ENCODE measurements at places on chromosomes 16 and 17.
A peak's percentile ranks its signal among the peaks of the same experiment; 100 is the strongest.

GRCh38 chr17:66576473-66576872 lies 258.4 kb upstream of the CACNG5 start:
- DNase-seq = no peak

GRCh38 chr16:66728117-66728787 lies 23.2 kb downstream of the DYNC1LI2 start:
- DNase-seq = no peak

DNA sequence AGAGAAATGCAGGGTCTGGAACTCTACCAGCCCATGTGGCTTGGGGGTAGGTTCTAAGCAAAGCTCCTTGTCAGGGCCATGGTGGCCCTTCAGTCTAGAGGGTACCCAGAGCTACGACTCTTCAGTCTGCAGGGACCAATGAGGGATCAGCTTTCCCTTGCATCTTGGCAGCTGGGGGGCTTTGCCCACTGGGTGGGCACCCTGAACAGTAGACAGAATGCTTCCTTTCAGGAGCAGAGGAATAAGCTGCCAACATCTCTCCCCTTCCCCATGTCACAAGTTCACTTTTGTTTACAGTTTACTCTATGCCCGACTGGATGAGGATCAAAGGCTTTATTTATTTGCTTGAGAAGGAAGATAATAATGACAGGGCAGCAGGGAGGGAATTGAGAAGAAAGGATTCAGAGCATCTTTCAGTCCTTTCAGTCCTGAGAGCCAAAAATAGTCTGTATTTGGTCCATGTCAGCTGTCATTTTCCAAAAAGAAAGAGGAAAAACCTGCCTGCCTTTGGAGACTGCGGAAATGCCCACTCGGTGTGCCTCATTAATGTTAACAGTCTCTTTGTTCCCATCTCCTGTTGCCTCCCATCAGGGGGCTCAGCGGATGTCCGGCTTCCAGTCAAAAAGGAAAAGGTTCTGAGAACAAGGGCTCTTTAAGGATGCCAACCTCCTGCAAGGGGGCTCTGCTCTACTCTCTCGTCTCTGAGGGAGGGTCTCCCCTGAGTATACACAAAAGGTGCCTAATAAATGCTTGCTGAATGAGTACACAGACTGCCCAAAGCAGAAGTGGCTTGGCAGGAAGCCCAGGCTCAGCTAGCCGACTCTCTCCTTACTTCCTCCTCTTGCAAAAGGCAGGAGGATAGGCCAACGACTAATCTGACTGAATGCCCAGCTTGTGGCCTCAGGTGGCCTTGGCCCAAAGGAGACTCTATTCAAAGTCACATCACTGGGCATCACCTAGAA lies 17.1 kb downstream of the TRAF4 start:
- no peak for DNase-seq

GRCh38 chr17:78233678-78234077 lies 2.2 kb downstream of the TMEM235 start:
- DNase-seq = no peak

GRCh38 chr16:73046202-73046848 lies 1.6 kb downstream of the ZFHX3 start:
- DNase-seq = no peak

DNA sequence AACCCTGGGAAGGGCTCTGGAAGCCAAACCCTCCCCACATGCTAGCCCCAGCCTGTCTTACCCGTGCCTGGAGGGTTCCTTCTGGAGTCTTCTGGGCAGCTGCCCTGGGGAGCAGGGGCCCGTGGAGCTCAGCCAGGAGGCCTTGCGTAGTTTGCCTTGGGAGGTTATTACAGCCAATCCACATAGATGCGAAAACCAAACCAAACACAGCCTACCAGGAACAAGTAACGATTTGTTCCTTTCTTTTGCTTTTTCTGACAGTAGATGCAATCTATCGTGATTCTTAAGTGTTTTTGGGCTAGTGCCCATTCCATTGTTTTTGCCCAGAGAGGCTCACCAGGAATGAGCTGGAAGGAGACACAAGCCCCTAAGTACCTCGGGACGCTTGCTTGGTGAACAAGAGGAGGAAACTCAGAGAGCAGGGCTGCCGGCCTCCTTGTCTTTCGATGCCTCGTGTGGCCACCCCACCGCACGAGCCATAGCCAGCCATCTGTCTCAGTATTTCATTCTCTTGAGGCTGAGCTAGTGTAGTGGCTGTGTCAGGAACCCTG lies 102.7 kb upstream of the NOL11 start:
- no peak for DNase-seq

GRCh38 chr17:14428648-14429029 lies 127.8 kb downstream of the HS3ST3B1 start:
- DNase-seq = peak; percentile 42

DNA sequence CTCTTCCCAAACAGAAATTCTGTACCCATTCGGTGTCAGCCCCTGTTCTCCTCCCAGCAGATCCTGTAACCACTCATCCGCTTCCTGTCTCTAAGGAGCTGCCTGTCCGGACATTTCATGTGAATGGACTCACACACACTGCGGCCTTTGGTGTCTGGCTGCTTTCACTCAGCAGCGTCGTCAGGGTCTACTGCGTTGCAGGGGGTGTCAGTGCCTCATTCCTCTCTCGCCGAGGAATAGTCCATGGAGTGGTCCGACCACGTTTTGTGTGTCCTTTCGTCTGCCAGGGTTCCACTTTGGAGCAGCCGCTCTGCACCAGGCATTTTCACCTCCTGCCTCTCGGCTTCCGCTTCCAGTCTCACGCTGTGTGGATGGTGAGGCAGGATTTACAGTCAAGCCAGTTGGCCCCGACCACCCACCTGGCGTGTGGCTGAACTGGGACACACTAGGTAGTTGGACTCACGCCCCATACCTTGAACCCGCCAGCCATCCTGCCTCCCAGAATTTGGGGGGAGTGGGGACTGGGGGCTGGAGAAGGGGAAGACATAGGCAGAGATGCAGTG lies 188.2 kb upstream of the CIBAR2 start:
- DNase-seq = no peak

DNA sequence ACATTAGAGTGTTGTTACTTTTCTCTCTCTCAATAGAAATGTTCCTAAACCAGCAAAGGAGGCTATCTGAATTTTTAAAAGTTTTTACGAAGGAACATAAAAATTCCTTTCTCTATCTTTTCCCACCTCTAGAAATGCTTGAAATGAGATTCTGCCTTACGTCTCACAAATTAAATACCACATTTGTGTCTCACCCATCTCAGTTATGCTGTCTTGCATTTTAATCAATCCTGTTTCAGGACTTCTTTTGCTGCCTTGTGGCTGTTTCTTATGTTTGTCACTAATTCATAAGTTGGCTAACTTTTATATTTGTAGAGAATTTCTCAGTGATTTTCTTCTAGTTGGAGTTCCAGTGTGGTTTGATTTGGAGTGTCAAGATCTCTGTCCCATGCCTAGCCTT lies 3.5 kb downstream of the OMG start:
- no peak for DNase-seq

- no peak for DNase-seq
Observed at GRCh38 chr16:10740845-10741208, 2.8 kb upstream of the NUBP1 start.

GRCh38 chr17:44878627-44879221 lies 20.5 kb downstream of the EFTUD2 start:
- peak; percentile 19 for DNase-seq

DNA sequence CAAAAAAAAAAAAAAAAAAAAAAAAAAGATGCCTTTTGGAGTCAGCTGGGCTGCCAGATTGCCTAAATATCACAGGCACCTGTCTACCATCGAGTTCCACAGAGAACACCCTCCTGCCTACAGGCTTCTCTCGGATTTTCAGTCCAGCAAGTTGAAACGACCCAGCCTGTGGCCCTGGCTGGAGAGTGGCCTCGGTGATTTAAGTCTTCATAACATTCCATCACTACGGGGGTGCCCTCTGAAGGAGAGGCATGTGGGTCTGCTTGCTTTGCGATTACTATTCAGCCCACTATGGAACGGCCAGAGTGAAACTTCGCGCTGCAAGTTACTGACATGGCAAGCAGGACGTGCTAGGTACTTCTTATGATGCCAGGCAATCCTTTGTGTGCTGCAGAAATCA lies 42.8 kb downstream of the MARCHF10 start:
- no peak for DNase-seq

GRCh38 chr16:71373073-71373472 lies 14.6 kb downstream of the CALB2 start:
- DNase-seq = no peak

GRCh38 chr16:27048316-27048715 lies 18.4 kb upstream of the C16orf82 start:
- no peak for DNase-seq

DNA sequence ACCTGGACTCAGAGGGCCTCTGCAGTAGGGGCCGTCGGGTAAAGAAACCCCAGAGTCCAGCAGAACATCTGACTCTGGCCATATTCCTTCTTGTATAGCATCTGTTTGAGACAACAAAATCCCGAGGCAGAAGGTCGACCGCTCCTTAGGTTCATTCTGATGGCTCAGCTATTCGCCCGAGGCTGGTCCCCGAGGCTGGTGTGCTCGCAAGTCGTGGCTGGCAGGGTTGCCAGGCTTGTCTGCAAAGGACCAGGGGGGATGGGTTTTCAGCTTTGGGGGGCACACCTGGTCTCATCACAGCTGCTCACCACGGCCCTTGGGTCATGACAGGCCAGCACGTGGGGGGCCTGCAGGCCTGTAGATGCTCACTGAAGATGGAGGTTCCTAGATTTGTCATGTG lies 119.1 kb downstream of the BANP start:
- no peak for DNase-seq

DNA sequence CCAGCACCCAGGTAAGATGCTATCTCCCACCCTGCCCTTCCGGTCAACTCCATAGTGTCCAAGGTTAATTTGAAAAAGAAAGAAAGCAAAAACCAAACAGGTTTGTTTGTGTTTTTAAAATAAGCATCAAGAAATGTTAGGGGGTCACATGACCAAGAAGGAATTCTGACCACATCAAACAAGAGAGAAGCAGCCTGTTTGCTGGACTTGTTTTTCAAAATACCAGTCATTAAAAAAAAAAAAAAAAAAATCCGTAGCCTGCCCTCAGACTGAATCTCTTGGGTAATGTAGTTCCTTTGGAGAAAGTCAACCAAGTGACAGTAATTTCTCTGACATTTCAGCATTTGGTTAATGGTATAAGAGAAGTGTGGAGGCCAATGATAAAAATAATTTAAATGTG lies 38.4 kb downstream of the HNF1B start:
- DNase-seq = no peak

DNA sequence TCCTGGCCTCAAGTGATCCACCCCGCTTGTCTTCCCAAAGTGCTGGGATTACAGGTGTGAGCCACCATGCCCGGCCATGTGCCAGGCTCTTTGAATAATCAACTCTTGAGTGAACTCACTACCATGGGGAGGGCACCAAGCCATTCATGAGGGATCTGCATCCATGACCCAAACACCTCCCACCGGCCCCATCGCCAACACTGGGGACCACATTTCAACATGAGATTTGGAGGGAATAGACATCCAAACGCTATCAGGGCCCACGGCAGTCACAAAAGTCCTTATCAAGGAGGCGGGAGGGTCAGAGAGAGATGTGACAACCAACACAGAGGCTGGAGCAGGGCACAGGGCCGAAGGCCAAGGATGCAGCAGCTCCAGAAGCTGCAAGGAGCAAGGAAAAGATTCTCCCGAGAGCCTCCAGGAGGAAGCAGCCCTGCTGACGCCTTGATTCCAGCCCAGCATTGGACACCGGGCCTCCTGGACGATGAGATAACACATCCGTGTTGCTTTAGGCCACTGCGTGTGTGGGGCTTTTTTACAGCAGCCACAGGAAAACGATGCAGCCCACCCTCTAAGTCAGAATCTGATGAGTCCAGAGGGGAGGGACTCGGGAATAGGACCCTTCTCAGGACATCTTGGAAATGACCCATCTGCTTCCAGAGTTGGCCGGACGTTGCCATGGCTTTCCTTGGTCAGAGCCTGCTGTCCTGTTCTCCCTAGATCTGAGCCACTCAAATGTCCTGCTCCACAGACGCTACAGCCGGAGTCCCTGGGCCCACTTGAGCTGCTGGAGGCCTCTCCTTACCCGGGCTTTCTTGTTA lies 47.3 kb upstream of the CMIP start:
- no peak for DNase-seq

DNA sequence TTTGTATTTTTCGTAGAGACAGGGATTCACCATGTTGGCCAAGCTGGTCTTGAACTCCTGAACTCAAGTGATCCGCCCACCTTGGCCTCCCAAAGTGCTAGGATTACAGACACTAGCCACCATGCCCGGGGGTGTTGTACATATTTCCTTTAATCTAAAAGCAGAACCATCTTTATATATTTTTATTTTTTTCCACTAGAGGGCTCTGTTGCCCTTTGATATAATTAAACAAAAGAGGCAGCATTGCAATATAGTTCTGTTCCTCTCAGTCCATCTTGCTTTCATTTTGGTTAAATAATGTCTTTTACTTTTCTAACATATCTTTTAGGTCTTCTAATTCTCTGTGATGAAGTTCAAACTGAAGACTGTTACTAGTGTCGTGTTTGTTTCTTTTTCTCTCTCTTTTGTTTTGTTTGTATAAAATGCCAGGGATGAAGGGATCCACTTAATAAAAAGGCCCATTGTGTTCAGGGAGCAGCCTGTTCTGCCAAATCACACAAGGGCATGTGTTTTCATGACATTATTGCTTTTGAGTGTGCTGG lies 23.4 kb downstream of the WWOX start:
- DNase-seq = no peak

- DNase-seq = no peak
Observed at GRCh38 chr17:4891411-4892410, 7.6 kb upstream of the C17orf107 start.

GRCh38 chr16:85207357-85207921 lies 95.2 kb upstream of the CIBAR2 start:
- DNase-seq = no peak

- no peak for DNase-seq
Observed at GRCh38 chr17:5299383-5299782, 17.3 kb downstream of the RABEP1 start.

DNA sequence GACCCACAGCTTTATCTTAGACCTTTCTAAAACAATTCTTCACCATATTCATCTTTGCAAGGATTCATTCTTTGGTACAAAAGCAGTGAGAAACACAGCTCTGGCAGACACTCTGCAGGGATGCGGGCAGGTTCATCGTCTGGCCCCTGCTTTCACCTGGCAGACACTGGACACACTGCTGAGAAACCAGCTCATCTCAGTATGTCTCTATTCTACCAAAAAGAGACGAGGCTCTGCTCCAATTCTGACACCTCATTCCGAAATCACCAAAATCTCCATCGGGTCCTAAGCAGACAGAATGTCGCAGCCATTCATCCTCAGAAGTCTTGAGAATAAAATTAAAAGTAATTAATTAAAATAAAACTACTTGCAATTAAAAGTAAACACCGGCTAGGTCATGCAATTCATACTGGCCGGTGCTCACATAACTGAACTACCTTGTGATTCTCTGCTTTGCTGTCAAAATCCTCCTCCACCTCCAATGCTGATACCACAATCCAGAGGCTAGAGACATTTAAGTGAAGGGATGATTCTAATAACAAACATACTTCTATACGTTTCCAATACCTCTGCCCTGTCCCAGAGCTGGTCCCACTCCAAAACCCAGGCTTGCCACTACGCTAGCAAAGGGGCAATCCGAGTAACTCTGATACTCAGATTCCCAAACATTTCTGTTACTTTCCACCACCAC lies 1.3 kb downstream of the RNF157 start:
- DNase-seq = peak; percentile 32

All from CD8-positive, alpha-beta T cell (primary cell).